ENCODE measurements at places on chromosomes 6 and 20. TPM values are rescaled to one million over a fixed set of nuclear protein-coding genes. Genes with fewer than 3 reads are reported as not detected.

Gene KIAA1755
- total RNA-seq = 1.9 TPM

Gene UBE2C
- total RNA-seq = 2.5 TPM

Gene EEF1A2
- total RNA-seq = 1.3 TPM

Gene RBM24
- total RNA-seq = 1.9 TPM

DNA sequence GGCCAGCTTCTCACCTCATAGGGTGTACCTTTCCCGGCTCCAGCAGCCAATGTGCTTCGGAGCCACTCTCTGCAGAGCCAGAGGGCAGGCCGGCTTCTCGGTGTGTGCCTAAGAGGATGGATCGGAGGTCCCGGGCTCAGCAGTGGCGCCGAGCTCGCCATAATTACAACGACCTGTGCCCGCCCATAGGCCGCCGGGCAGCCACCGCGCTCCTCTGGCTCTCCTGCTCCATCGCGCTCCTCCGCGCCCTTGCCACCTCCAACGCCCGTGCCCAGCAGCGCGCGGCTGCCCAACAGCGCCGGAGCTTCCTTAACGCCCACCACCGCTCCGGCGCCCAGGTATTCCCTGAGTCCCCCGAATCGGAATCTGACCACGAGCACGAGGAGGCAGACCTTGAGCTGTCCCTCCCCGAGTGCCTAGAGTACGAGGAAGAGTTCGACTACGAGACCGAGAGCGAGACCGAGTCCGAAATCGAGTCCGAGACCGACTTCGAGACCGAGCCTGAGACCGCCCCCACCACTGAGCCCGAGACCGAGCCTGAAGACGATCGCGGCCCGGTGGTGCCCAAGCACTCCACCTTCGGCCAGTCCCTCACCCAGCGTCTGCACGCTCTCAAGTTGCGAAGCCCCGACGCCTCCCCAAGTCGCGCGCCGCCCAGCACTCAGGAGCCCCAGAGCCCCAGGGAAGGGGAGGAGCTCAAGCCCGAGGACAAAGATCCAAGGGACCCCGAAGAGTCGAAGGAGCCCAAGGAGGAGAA lies 10.5 kb downstream of the GNAS-AS1 start:
- no peak for DNase-seq

DNA sequence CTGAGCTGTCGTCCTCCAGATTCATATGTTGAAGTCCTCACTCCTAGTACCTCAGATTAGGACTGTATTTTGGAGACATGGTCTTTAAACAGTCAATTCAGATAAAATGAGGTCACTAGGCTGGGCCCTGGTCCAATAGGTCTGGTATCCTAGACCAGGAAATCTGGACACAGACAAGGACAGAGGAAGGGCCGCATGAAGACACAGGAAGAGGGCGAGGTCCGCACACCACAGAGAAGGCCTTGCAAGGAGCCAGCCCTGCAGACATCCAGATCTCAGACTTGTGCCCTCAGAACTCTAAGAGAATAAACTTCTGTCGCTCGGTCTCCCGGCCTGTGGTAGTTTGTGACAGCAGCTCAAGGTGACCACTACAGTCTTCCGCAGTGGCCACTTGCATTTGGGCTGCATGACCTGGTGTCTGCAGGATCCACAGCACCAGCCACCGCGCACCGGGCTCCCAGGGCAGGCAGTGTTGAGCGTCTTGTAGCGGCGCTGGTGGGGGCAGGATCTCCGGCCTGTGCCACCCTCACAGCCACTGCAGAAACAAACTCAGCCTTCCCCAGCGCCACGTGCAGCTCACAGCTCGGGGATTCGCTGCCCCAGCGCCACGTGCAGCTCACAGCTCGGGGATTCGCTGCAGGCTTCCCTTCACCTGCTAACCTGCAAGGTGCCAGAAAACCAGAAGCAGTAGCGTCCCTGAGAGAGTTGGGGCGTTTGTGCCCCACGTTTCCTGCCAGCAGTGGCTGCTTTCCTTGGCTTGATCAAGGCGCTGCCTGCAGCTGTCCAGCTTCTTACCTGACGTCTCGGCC lies 6.0 kb upstream of the RBM38 start:
- DNase-seq = no peak

GRCh38 chr6:4895971-4896370 lies 107.9 kb downstream of the RPP40 start:
- DNase-seq = no peak

Data from lung (tissue), 17 donors.